ENCODE measurements at places on chromosomes 12 and 14.

DNA sequence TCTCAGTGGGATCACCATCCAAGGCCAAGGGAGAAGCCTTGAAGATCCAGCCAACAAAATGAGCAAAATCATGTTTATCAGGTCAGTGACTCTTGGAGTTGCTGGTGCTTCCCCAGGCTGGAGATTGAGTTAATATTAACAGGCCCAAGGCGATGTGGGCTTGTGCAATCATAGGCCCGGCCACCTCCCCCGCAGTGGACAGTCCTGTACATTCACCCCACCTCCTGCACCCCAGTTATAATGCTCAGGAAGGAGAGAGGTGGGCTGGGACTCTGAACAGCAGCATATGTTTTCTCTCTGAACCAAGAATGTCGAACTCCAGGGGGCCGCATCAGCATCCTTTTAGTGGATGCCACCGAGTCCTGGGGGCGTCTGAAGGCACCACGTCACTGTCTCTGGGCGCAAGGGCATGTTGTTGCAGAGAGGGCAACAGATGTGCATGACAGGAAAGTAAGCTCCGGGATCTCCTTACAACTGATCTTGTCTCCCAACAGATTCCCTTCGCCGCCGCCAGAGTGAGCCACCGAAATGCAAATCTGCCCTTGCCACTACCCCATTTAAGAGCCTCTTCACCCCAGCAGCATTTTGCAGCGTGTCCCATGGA is 32.2 kb upstream of the SERPINA6 start:
- peaks cover 21% of the 10 kb centered on the region for H3K27me3 ChIP-seq
- DNase-seq, result no peak
- H3K4me1 ChIP-seq, result no peaks in the 10 kb centered on the region
- no peaks in the 10 kb centered on the region for H3K36me3 ChIP-seq

GRCh38 chr14:50095895-50096294 is 20.5 kb downstream of the VCPKMT start:
- H3K27me3 ChIP-seq, result no peaks in the 10 kb centered on the region
- peak overlapping the region; percentile 84 for H3K27ac ChIP-seq
- no peak for DNase-seq
- peak overlapping the region; percentile 67 for H3K4me3 ChIP-seq
- peaks cover 23% of the 10 kb centered on the region for H3K4me1 ChIP-seq

DNA sequence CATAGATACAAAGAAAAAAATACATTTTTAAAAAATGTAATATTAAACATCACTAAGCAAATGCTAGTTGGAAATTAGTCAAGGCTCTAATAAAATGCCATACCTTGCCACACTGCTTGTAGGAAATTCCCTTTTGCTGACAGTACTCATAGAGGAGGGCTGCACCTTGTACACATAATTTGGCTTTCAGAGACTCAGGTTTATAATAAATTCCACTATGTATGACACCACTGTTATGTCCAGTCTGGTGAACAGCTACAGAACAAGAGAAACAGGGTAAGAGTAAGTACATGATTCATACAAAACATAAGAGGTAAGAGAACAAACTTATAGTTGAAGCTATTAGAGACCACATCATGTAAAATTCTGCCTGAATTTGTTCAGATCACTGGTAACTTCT is 10.1 kb downstream of the L2HGDH start:
- no peak overlapping the region for H3K4me3 ChIP-seq
- no peaks in the 10 kb centered on the region for H3K36me3 ChIP-seq

DNA sequence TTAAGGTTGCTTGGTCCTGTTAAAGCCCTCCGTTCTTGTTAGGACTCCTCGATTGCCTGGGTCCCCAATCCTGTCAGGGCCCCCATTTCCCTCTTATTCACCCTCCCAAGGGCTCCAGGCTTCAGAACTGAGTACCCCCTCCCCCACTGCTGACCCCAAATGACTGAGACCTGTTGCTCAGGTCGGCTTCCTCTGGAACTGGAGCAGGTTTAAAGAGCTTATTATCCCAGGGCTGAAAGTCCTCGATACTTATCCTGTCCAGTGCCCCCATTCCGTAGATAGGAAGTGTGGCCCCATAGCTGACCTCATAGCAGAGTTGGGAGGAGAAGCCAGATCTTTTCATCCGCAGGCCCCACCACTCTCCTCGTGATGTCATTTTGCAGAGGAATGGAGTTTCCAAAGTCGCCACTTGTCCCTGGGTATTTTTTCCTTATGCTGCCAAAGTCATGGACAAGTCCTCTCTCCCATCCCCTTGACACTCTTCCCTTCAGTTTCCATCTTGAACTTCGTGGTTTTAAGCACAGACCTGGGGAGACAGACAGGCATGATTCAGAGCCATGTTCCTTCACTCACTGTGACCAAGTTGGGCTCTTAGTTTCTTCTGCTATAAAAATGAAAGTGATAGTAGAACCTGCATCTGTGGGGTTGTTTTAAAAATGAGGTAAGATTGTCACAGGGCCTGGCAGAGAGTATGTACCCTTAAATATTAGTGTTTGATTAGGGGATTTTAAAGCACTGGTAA is 1.2 kb downstream of the USP30 start:
- peak; percentile 11 for DNase-seq
- H3K27me3 ChIP-seq, result no peaks in the 10 kb centered on the region
- H3K4me3 ChIP-seq, result peak overlapping the region; percentile 99
- H3K4me1 ChIP-seq, result peaks cover 18% of the 10 kb centered on the region
- H3K36me3 ChIP-seq, result peaks cover 29% of the 10 kb centered on the region

DNA sequence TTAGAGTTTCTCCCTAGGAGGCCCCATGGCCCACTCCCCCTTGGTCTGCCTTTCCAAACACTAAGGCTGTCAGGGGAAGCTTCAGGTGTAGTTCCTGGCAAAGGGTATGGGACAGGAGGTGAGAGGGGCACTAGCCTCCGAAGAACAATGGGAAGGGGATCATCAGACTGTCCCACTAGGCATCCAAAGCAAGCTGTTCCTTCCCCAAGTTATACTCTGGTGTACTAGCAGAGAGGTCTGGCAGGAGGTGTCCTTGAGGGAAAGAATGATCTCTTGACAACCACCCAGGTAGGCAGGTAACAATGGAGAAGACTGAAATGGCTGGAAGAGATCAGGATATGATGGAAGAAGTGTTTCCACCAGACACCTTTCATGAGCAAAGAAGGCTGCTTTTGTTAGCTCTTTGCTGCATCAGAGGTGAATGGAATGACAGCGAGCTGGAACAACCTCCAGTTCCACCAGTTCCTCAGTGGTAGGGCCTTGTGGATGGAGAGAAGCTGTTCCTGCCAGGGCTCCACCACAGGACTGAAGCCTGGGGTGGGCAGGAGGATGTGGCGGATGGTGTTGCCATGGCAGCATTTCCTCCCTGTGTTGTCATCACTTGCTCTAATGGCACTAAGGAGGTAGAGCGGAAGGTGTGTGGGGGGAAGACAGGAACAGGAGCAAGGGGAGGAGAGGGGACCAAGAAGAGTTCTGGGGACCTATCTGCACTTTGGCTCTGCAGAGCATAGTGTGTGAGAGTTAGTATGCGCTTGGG is 2.3 kb upstream of the AGAP2 start:
- no peaks in the 10 kb centered on the region for H3K27me3 ChIP-seq
- peaks cover 60% of the 10 kb centered on the region for H3K36me3 ChIP-seq
- H3K27ac ChIP-seq, result peak overlapping the region; percentile 97
- peaks cover 52% of the 10 kb centered on the region for H3K4me1 ChIP-seq
- peak; percentile 80 for DNase-seq
- H3K4me3 ChIP-seq, result peak overlapping the region; percentile 84
